Sigmoid colon (tissue), 7 donors: ENCODE measurements at places on chromosomes 4 and X. TPM values are rescaled to one million over a fixed set of nuclear protein-coding genes. Genes with fewer than 3 reads are reported as not detected.

The RTL3 gene
- 2.8 TPM for total RNA-seq

The GAR1 gene
- total RNA-seq = 4.4 TPM

The OPRPN gene
- total RNA-seq = not detected

The SRPK3 gene
- 9.3 TPM for total RNA-seq

The CHRDL1 gene
- total RNA-seq = 365 TPM

The MED14 gene
- 23.9 TPM for total RNA-seq

The MMRN1 gene
- total RNA-seq = 28.1 TPM

The PUDP gene
- total RNA-seq = 8.2 TPM

DNA sequence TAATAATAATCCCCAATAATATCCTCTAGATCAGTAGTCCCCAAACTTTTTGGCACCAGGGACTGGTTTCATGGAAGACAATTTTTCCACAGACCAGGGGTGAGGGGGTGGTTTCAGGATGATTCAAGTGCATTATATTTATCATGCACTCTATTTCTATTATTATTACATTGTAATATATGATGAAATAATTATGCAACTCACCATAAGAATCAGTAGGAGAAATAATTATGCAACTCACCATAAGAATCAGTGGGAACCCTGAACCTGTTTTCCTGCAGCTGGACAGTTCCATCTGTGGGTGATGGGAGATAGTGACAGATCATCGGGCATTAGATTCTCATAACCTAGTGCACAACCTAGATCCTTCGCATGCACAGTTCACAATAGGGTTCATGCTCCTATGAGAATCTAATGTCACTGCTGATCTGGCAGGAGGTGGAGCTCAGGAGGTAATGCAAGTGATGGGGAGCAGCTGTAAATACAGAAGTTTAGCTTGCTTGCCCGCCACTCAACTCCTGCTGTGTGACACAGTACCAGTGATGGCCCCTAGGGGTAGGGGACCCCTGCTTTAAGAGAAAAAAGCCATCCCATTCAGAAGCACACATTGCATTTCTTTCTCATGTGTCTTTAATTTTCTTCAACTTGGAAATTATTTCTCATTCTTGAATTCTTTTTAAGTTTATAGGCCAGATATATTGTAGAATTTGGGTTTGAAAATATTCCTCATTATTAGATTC is 16.0 kb upstream of the SH3RF1 start:
- H3K27ac ChIP-seq = no peak overlapping the region
- H3K27me3 ChIP-seq = no peaks in the 10 kb centered on the region
- H3K4me1 ChIP-seq = no peaks in the 10 kb centered on the region
- H3K36me3 ChIP-seq = no peaks in the 10 kb centered on the region

DNA sequence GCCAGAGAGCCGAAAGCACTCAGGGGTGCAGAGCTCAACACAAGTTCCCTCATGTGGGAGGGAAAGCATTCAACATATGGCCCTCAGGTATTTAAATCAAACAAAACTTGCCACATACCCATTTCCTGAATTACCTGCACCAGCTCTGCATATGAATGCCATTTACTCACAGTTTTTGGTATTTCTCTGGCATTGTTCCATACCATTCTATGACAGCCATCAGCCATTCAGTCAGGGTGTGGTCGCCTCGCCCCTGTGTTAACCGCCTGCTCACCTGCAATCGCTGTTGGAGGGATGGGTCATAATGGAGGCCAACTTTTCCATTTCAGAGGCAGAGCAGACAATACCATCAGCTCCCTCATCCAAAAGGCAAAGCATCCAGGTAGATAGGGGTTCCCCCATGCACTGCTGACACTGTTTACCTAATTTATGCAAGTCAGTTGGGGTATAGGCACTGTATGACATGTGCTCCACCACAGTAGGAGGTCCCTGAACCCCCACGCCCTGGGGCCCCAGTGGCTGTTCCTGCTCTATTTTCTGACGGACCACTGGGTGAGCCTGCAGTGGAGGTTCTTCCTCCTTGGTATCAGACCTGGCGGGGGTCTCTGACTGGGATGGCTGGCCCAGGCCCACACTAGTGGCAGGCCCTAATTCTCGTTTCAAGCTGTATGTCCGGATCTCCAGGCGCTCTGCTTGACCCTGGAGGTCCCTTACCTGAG is 227.1 kb downstream of the ADGRL3 start:
- H3K27me3 ChIP-seq = no peaks in the 10 kb centered on the region
- no peaks in the 10 kb centered on the region for H3K4me1 ChIP-seq
- no peak overlapping the region for H3K27ac ChIP-seq

- no peak for DNase-seq
- H3K36me3 ChIP-seq = no peaks in the 10 kb centered on the region
Measured at GRCh38 chr4:26937139-26937538, 76.5 kb downstream of the STIM2 start.

DNA sequence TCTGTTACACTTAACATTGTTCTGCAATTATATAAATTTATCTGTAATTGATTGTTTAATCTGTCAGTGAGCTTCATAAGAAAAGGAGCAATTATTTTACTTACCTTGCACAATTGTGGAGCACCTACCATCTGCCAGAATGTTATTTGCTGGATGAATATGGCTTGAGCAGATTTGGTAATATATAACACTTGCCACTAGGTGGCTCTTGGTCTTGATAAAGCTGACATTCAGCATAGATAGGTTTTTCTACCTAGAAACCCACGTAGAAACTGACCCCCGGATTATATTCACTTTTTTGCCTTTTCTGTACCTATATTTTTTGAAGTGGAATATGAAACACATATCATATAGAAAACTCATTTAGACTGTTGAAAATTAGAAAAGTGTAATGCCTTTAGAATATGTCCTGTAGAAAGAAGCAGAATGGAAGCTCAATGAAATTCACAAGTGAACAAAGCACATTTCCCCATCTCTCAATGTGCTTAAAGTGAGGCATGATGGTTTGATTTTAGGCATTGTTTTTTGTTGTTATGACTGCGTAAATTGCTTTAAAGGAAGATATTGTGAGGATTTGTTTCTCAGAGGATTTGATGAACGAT is 9.5 kb downstream of the RBPJ start:
- no peak for DNase-seq
- H3K27ac ChIP-seq = no peak overlapping the region
- H3K27me3 ChIP-seq = no peaks in the 10 kb centered on the region
- H3K4me1 ChIP-seq = peaks cover 59% of the 10 kb centered on the region
- H3K36me3 ChIP-seq = no peaks in the 10 kb centered on the region

DNA sequence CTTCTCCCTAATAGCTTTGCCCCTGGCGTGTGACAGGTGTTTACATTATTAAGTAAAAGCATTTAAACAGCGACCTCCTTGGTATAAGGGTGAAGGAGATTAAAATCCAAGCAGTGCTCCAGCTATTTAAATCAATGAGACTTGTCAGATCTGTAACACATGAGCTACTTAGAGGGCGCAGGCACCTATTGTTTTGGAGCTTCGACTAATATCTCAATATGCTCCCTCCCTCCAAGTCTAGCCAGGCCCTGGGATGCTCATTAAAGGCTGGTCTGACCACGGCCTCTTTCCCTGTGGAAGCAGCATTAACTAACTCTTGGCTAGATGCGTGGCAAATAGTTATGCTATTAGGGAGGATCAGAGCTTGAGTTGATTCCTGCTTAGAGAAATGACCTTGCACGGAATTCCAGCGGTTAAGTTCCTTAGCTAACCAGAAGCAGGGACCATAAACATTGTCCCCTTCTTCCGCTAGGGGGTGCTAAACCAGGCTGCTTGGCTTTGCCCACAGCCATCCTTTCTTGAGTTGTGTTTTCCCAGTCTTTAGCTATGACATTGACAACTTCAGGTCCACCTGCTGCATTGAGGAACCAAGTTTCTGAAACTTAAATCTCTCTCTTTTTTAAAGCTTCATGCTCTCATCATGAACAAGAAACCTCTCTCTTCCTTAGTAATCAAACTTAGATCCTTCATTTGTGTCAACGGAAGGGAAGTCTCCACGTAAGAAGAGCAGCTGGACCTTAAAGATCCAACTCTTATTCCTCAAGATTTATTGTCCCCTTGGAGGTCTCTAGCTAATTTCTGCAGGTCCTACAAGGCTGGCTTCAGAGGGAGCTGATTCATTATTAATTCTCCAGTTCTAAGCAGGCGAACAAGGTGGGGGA is 80.7 kb upstream of the IGFBP7 start:
- no peaks in the 10 kb centered on the region for H3K27me3 ChIP-seq
- no peak overlapping the region for H3K4me3 ChIP-seq
- peaks cover 27% of the 10 kb centered on the region for H3K4me1 ChIP-seq
- no peak for DNase-seq
- no peaks in the 10 kb centered on the region for H3K36me3 ChIP-seq
- H3K27ac ChIP-seq = peak overlapping the region; percentile 41

DNA sequence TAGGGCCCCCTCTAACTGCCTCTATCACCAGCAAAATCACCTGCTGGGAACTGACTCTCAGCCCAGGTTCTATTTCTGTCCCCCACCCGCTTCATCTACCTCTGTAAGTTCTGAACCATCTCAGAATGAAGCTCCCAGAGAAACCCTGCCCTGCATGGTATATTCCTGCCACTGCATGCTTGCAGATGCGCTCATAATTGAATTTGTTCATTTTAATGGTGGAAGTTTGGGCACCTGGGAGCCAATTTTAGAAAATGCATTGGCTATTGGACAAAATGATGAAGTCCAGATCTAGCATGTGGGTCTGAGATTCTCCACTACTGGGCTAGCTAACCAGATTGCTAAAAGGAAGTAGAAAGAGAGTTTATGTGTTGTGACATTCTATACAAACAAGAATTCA is 28.6 kb upstream of the SLC10A4 start:
- H3K4me1 ChIP-seq = no peaks in the 10 kb centered on the region
- no peak for DNase-seq
- H3K27ac ChIP-seq = no peak overlapping the region
- H3K4me3 ChIP-seq = no peak overlapping the region
- no peaks in the 10 kb centered on the region for H3K36me3 ChIP-seq

DNA sequence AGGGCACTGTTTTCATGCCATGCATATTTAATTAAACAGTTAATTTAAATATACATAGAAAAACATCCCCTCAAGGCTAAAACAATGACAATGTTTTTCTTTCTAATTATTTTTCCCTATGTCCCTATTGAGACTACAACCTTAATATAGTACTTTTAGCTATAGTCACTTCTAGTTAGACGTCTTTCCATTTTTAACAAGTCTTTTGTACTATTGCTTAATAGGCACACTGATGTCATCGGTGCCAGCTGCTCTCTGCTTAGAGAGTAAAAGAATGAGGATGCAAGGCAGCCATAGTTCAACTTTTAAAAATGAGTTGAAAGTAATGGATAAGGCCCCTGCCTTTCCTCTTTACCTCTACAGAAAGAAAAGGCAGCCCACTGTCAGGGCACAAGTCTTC is 191.1 kb downstream of the KCTD8 start:
- no peaks in the 10 kb centered on the region for H3K36me3 ChIP-seq
- H3K4me1 ChIP-seq = no peaks in the 10 kb centered on the region
- no peak overlapping the region for H3K4me3 ChIP-seq
- no peak overlapping the region for H3K27ac ChIP-seq
